Inflammatory macrophage treated with lipopolysaccharide for 1 hour (primary cell): ENCODE measurements at places on chromosomes 2 and 18.

DNA sequence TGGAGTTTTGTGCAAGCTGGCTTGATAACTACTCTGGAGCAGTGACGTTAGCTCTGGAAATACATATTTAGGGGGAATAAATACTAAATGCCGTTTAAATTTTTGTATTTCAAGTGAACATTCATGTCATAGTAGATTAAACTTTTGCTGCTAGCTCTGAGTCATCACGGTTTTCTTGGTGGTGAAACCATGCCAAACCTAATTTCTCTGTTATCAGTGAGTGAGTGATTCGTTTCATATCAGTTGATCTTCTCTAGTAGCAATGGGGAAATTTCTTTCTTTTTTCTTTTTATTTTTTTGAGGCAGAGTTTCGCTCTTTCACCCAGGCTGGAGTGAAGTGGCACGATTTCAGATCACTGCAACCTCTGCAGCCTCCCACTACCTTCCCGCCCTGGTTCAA is 211.1 kb downstream of the PTPRM start:
- no peak for DNase-seq

DNA sequence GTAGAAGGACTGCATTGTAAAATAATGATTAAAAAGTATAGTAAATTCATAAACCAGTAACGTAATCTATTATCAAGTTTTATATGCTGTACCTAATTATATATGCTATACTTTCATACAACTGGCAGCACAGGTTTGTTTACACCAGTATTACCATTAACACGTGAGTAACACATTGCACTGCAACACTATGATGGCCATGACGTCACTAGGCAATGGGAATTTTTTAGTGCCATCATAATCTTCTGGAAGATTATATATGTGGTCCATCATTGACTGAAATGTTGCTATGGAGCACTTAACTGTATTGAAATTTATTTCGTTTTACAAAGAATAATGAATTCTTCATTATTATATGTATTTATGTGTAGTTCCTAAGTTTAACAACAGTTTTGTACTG is 45.9 kb downstream of the FAM171B start:
- no peak for DNase-seq

- peak; percentile 31 for DNase-seq
These were observed 193.1 kb upstream of the CXCR4 start for GRCh38 chr2:136310797-136311603.

DNA sequence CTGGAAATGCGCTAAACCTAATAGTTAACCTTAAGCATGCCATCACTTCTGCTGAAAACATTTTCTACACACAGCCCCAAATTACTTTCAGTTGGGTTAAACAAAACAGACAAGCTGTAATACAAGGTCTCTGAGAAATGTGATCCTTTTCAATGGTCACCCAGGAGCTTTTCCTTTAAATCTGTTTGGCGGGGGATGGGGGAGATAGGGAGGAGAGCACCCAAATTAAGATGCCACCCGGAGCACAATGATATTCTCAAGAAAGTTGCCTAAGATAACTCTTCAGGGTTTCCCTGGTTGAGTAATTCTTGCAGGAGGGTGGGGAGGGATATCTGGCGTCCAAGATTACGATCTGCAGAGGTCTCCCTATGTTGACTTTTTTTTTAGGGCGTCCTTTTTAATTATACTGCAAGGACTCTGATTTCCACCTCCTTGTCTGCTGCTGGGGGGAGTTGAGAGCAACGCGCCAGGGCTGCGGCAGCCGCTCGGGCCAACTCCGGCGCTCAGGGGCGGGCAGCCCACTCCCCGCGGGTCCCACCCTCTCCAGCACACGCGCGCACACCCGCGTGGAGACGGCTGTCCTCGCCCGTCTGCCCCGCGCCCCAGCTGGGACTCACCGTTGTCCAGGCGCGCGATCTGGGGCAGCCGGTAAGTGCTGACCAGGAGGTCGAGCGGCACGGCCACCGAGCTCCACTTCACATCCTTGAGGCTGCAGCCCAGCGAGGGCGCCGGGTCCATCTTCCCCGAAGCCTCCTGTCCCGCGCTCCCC is 807 bp downstream of the GAREM1 start:
- DNase-seq = no peak

DNA sequence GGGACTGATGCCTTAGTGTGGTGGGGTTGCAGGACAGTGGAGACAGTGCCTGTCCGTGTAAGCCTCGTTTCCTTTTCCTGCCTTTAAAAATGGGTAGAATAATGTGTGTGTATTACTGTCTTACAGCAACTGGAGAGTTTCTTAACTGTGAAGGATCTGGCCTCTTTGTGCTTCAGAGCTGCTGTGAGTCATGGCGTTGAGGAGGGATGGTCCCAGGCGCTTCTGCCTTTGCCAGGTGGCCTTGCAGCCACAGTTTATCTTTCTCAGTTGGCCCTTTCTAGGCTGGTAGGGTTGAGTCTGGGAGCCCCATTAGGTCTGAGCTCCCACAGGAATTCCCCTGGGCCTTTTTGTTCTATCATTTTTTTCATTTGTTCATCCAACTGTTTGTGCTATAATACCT is 9.2 kb downstream of the PRADC1 start:
- no peak for DNase-seq

DNA sequence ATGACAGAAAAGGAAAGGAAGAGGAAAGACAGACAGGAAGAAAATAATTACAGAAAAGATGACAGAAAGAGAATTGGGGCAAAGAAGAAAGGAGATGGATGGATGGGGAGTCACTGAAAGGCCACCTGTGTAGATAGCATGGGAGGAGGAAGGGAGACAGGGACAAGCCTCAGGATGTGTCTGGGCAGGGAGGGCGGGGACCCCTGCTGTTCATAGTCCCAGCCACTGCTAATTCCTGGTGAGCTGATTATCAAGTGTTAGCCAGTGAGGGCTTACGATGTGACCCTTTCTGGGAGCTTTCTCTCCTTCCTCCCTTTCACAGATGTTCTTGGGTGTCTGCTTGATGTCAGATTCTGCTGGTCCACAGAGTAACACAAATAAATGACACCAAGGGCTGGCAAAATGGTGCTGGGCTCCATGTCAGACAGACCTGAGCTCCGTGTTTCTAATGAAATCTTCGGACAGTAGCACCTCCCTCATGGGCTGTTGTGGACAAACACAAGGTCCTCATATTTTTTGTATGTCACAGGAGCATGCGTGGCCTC is 13.6 kb downstream of the FHOD3 start:
- no peak for DNase-seq

DNA sequence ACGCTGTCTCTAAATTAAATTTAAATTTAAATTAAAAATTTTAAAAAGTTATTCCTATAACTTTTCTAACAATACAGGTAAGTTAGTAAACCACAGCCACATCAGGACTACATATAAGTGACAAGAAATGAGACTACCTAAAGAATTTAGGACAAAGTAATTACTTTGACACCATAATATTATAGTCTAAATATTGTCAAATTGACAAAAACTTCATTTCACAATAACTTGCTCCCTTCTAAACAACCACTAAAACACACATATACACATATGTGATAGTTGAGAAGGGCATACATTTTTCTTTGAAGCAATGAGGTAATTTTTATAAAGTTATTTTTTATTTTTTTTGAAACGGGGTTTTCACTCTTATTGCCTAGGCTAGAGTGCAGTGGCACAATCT is 31.6 kb downstream of the FAM161A start:
- no peak for DNase-seq

GRCh38 chr2:109117780-109118179 is 11.2 kb upstream of the SH3RF3 start:
- DNase-seq = no peak

DNA sequence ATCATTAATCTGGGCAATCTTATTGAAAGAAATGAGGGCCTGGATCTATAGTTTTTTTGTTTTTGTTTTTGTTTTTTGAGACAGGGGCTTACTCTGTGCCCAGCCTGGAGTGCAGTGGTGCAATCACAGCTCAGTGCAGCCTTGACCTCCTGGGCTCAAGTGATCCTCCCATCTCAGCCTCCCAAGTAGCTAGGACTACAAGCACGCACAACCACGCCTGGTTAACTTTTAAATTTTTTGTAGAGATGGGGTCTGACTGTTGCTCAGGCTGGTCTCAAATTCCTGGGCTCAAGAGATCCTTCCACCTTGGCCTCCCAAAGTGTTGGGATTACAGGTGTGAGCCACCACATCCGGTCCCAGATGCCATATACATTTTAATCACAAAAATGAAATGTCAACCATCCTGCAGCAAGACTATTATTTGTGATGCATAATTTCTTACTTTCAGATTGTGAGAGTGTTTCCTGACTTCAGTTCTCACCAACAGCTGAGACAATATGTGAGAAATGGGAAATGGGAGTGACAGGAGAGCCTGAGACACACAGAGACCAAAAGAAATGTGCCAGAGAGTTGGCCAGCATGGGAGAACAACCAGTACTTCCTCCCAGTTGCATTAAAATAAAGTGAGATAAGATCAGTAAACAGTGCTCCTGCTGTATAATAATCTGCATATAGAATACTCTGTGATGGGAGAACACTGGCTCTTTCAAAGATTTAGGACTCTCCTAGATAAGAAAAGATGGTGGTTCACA is 87.6 kb downstream of the METTL8 start:
- no peak for DNase-seq

DNA sequence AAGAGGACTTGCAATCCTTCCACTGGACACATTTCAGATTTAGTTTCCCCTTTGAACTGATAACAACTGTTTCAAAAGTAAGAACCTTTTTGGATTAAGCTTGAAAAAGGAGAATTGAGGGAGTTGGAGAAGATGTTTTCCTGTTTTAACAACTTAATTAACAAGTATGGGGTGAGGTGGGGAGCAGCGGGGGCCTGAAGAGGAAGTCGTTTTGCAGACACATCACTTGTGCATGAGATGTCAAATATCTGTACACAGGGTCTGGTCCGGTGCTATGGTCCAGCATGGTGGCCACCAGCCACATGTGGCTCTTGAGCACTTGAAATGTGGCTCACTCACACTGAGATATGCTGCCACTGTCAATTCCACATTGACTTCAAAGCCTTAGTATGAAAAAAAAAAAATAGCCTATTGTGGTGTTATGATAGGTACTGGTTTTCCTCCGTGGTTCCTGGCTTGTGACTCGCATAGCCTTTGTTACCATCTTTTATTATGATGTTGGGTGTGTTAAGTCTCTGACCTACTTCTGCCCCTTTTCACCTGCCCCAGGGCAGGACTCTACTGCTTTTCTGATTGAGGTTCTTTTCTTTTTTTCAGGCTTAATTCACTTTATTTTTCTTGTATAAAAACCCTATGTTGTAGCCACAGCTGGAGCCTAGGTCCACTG is 205.5 kb downstream of the BCL2 start:
- no peak for DNase-seq
